Germinal center (tissue), 1 donor: ENCODE measurements at places on chromosomes 4 and X.

- DNase-seq = no peak
These were observed 45.9 kb upstream of the ZNF827 start for GRCh38 chr4:145984563-145984962.

DNA sequence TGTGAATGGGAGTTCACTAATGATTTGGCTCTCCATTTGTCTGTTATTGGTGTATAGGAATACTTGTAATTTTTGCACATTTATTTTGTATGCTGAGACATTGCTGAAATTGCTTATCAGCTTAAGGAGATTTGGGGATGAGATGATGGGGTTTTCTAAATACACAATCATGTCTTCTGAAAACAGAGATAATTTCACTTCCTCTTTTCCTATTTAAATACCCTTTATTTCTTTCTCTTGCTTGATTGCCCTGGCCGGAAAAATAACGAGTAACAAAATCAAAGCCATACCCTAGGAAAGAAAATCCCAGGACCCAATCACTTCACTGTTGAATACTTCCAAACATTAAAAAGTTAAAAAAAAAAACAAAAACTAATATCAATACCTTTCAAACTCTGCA, 67.7 kb upstream of the UGT2B4 start:
- DNase-seq = no peak

GRCh38 chr4:114890773-114891172, 222.6 kb downstream of the NDST4 start:
- DNase-seq = no peak

DNA sequence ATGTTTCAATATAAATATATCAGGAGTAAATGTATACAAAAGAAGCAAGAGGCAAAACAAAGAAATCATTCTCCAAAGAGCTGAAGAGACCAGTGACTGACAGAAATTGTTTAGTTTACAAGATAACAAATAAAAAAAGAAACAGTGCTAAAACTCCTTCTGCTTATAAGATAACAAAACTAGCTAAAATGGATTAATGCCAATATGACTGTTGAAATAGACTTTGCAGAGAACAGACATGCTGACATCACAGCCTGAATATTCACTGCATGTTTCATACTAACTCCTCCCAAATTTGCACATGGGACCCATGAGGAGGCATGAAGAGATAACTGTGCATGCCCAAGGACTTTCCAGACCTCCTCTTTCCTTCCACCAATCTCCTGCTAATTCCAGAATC, 6.2 kb upstream of the GABRA4 start:
- no peak for DNase-seq

DNA sequence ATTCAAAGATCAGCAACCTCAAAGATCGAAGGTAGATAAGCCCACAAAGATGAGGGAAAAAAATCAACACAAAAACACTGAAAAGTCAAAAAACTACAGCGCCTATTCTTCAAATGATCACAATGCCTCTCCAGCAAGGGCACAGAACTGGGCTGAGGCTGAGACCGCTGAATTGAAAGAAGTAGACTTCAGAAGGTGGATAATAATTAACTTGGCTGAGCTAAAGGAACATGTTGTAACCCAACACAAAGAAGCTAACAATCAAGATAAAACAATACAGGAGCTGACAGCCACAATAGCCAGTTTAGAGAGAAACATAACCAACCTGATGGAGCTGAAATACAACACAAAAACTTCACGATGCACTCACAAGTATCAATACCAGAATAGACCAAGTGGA, 231.1 kb downstream of the STPG2 start:
- DNase-seq = no peak

GRCh38 chrX:30981968-30982367, 89.9 kb downstream of the FTHL17 start:
- no peak for DNase-seq

DNA sequence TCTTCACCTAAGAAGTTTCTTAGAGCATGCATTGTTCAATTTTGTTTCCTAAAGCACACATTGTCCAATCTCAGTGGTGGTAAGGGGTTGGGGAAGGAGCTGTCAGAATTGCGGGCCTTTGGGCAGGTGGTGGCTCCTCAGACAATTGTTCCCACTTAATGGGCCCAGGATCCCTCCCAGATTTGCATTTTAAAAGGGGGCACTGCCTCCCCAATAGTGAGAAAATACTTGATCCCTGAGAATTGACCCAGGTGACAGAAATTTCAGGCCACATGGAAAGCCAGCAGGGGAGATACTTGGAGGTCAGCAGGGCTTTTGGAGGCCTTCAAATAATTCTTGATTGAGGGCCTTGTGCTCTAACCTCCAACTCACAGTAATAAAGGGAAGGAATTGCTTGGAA, 217.1 kb downstream of the ZNF674 start:
- DNase-seq = no peak

DNA sequence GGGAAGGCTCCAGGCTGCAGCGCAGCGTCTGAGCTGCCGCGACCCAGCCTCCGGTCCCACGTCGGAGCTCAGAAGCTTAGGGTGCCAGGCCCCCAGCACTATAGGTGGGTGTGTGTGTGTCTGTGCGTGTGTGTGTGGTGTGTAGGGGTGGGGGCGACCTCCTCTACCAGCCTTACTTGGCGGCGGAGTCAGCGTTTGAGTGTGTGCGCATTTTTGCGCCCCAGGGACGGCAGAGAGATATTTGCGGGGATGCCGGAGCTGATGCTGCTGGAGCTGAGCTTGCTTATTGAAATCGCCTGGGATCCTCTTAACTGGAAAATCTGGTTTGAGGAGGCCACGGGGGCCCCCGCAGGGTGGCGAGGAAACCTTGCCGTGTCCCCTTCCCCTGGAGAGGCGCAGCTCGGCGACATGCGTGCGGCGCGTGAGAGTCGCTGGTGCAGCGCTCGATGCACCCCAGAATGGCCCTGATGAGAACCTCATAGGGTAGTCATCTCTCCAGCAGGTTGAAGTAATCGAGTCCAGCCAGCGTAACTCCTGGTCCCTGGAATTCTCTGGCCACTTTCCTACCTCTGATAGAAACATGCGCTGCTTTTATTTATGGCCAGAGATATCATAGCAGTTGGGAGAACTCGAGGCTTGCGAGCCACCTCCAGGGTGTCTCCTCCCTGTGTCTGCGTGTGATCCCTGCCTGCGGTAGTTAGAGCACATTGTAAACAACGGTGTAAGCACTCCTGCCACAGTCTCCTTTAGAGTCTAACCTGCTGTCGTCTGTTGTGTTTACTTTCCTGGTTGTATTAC, 2.7 kb downstream of the ADGRL3 start:
- no peak for DNase-seq

- no peak for DNase-seq
These were observed 85.7 kb downstream of the POU3F4 start for GRCh38 chrX:83593634-83594294.
